ENCODE measurements at places on chromosomes 7 and 10. TPM values are rescaled to one million over a fixed set of nuclear protein-coding genes. Genes with fewer than 3 reads are reported as not detected.

GRCh38 chr7:20383351-20383750 lies 52.7 kb downstream of the ITGB8 start:
- peak; percentile 38 for DNase-seq

DNA sequence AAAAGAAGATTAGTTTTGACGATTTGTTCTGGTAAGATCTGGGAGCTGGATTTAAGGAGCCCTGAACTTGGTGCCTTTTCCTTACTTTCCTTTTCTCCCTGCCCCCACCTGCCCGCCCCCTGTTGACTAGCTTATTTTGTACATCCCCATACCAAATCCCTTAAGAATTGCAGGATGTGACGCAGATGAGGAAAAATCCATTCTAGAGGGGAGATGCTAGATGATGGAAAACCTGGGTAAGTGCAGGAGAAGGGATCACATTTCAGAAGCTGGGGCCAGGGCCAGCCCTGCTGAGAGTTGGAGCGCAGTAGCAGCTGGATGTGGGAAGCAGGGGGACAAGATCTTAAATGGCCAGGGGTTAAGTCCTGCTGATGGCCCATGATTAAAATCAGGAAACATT lies 93.9 kb downstream of the CCDC3 start:
- peak; percentile 55 for DNase-seq

The CAV1 gene
- total RNA-seq, result 1,771 TPM

DNA sequence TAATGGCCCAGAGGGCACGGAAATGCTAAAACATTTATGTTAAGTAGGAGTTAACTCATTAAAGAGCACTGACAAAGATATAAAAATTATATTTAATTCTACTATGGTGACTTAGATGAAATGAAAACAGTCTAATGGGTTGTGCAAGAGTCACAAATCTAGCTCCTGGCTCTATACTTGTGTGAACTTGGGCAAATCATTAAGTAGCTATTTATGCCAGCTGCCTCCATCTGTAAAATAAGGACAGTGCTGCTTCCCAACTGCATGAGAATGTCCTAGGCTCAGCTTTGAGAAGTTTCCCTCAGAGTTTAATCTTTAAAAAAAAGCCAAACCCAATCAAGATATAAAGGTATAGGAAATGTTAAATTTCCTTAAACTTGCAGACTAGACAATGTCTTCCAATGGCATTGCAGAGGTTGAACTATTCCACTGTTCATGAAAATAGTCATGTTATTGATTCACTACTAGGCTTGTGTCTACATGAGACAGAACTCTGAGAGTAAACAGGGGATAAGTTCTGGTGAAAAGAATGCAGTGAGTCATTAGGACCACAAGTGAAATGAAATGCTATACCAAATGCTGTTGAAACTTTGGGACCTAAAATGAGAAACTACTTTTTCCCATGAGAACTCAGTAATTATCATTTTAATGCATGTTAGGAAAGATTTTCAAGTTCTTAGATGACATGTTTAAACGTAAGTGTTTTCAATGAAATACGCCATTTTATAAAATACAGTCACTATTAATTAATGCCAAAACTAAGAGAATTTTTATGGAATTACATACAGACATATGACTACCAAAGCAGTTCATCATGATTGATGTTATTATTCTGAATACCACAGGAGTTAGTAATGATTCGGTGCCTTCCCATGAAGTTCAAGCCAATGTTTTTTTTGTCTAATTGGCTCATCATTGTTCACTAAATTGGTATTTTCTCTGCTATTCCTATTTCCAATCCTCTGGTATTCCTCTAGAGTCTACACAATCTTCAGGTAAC lies 84.2 kb downstream of the CDK6 start:
- peak; percentile 62 for DNase-seq

The CALHM3 gene
- total RNA-seq, result not detected

The MINPP1 gene
- total RNA-seq, result 33.4 TPM

DNA sequence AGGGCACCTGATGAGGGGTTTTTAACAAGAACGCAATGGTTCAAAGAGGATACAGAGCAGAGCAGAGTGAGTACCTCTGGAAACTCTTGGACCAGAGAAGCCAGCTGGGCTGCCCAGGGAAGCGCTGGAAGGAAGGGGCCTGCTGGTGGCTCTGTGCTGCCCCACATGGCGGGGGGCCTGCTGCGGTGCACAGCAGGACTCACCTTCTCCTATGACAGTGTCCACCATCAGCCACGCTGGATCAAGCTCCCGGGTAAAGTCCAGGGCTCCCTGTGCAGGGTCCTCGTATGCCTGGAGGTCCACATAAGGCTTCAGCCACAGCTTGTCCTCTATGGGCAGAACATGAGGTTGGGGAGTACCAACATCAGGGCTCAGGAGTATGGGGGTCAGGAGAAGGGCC lies 12.5 kb downstream of the EPHA1 start:
- DNase-seq, result no peak

- DNase-seq, result no peak
Measured at GRCh38 chr7:74219416-74219815, 9.6 kb downstream of the LAT2 start.

DNA sequence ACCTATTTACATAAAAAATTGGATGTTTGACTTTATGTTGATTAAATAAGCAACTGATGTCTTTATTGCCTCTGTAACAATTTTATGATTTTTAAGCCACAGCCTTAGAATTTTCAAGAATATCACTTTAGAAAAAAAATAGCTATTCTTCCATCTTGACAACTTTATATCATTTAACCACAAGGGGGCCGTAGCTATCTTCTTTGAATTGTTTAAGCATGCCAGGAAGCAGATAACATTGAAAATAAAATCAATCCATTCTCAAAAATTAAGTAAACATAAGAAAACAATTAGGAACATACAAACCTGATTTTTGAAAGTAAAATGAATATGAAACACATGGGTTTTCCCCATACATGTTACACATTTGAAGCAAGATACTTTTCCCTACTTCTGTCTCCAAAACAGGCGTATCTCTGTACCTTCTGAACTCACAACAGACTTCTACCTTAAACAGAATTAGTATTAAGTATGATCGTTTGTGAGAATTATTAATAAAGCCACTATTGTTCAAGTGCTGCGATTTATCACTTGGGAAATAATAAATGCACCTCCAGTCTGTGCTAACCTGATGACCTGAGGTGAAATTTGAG lies 209.0 kb downstream of the CACNA2D1 start:
- DNase-seq, result peak; percentile 69

- DNase-seq, result no peak
Measured at GRCh38 chr10:100319707-100320402, 10.2 kb downstream of the PKD2L1 start.

- no peak for DNase-seq
Measured at GRCh38 chr10:48517911-48518811, 86.7 kb downstream of the ARHGAP22 start.

- no peak for DNase-seq
Measured at GRCh38 chr7:94433224-94433623, 38.5 kb downstream of the COL1A2 start.

DNA sequence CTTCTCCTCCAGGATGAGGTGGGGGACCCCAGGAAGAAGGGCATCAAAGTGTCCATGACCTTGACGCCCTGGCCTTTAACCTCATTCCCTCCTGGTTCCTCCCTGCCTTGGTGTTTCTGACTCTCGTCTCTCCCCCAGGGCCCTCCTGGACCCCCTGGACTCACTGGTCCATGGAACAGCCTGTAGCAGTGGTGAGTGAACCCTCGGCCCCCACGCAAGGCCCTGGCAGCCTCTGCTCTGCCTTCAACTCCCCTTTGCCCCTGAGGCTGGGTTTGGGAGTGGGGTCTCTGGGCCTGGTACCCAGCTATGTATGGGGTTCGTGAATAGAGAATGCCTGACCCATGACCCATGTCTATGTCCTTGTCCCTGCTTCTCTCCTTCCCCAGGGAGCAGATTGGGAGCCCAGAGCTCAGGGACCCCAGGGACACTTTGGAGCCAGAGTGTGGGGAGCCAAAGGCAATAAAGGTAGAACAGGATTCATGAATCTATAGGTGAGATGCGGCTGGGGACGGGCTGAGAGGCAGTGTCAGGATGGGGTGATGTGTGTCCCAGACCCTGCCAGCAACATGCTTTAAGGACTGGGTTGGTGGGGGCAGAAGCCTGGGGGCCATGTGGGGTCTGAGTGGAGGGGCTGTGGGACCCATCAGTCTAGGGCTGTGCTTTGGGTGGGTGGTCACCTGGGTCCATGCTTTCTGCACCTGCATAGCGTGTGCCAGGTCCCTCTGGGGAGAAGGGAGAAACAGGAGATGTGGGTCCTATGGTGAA lies 18.4 kb upstream of the VOPP1 start:
- DNase-seq, result no peak

DNA sequence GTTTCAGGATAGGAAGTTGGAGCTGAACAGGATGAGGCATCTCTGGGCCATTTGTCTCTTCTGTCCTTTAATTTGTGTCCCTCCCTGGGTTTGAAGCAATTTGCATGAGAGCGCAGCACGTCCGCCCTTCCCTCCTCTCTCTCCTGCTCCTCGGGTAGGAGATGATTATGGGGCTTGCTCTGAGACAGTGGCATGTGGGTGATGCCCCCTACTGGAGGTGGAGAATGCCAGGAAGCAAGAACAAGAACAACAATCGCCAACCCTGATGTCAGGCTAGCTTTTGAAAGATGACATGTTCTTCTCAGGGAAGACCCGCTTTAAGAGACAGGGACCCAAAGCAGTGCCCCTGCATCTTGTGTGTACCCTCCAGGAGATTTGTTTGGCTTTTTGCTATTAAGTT lies 63.9 kb upstream of the LOXL4 start:
- peak; percentile 53 for DNase-seq

GRCh38 chr10:101968940-101969321 lies 87.0 kb downstream of the ARMH3 start:
- no peak for DNase-seq

- no peak for DNase-seq
Measured at GRCh38 chr7:4714767-4715409, 32.8 kb downstream of the FOXK1 start.

DNA sequence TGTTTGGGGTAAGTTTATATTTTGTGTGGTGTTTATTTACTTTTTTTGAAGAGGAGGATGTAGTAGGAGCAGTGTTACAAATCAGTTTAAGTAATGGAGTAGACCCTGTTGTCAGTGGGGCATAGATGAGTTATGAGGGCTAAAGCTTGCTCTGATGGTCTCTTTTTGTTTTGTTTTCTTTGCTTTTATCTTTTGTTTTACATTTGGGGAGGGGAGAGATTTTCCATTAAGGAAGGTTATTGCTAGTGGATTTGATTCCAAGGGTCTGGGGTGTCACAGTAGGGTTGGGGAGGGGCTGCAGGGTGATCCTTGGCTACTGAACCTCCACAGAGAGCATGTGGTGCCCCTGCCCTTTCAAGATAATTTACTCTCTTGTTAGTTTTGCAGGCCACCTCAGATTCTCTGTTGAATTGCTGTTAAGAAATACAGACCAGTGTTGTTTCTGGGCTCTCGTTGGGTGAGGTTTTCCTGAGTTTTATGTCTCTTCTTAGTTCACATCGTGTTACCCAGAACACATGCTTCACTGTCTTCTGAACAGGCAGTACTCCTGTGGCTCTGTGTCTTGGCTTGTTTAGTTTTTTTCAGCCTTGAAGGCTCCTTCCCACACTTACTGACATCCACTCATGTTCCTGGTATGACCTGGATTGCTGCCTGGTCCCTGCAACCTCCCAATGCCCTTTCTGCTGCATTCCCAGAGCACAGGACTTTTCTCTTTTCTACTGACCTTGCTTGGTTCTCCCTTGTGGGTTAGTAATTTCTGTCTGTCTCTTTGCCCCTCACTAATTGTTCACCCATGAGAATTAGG lies 4.2 kb downstream of the KIFBP start:
- peak; percentile 20 for DNase-seq

DNA sequence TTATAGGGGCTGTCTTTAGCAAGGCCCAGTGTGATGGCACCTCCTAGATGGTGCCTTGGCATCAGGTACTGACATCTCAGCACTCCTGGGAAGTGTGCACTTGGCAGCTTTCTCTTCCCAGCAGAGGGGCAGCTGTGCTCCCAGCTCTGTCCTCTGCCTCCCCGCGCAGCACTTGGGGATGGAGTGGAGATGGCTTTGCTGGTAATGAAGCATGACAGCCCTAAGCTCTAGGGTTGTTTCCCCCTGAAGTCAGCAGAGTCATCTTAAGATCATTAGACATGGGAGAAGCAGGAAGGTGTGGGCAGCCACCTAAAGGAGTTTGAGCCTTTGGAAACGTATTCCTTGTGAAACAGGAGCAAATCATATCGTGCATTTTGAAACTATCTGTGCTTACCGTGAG lies 46.7 kb downstream of the HTRA1 start:
- DNase-seq, result no peak

GRCh38 chr10:101297901-101298486 lies 56.0 kb upstream of the BTRC start:
- DNase-seq, result peak; percentile 73

DNA sequence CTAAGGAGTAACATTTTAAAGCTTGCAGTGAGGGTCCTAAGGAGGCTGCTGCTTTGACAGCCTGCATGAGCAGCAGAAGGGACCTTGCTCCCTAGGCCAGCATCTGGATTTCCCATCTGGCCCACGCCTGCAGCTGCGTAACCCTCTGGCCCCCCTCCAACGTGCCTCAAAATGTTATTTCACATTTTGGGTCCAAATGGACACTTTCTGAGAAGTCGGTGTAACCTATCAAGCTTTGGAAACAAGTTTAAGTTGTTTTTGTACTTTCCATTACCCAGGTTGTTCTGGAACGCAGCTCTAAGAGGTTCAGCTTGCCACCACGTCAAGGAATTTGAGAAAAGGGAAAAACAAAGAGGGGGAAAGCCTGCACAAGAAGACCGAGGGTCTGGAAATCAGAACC lies 338.3 kb downstream of the KCNMA1 start:
- DNase-seq, result no peak

DNA sequence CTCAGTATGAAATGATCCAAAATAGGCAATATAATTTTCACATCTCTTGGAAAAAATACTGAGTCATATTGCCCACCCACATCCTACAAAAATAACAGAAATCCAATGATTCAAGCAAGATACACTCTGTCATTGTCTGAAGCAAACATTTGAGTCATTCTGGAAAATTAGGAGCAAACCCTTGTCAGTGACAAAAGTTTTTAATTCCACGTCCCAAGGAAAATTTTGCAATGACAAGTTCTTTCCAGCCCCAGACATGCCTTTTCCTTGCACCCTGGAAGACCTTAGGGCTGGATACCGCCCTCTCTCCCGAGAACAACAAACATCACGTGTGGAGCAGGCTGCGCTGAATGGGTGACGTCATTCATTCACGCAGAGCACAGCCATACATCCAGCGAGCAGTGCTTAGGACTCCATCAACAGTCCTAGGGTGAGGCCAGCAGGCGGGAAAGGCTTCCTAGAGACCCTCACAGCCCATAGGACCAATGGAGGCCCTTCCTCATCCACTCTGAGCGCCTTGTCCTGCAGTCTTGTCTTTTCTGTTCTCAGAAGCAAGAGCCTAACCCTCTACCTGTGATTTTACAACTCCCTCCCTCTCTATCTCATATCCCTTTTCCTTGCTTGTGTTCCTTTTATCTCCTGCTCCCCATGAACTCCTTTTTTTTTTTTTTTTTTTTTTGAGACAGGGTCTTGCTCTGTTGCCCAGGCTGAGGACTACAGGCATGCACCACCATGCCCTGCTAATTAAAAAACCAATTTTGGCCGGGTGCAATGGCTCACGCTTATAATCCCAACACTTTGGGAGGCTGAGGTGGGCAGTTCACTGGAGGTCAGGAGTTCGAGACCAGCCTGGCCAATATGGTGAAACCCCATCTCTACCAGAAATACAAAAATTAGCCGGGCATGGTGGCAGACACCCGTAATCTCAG lies 23.5 kb upstream of the KDM7A start:
- peak; percentile 83 for DNase-seq

The AGBL3 gene
- total RNA-seq, result 1.7 TPM

The NPSR1 gene
- total RNA-seq, result not detected

The PNLIP gene
- total RNA-seq, result not detected
